ENCODE measurements at places on chromosomes 2 and 18.

DNA sequence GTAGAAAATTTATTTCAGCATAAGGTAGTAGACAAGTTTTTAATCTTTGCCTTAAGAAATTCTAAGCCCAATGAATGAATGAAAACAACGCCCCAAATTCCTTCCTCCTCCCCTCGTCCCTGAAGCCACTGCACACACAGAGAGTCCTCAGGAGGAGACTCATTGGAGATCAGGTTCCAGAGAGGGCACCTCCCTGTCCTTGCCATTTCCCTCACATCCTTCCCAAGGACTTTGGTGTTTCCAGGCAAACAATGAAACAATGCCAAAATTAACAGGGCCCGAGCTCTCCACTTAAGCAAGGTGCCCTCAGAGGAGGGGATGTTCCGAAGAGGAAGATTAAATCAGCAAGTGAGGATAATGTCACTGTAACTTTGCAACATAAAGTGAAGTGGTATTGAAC lies 240.7 kb downstream of the DCDC2C start:
- DNase-seq, result no peak

- no peak for DNase-seq
Observed at GRCh38 chr2:206701952-206702605, 16.1 kb downstream of the DYTN start.

DNA sequence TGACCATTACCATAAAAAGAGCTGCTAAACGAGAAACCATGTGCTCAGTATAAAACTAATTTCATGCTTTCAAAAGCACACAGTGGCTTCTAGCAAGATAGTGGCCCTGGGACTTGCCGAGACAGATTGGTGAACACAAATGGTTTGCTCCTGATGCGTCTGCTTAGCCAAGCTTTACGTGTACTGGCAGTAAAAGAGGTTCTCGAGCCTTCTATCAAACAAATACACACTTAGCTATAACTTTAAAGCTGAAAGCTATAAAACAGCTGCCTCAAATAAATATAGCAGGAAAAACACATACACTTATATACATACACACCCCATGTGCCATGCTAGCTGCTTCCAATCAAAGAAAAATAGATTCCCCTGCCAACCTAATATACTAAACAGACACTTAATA lies 117.0 kb downstream of the ZNF385B start:
- DNase-seq, result no peak

DNA sequence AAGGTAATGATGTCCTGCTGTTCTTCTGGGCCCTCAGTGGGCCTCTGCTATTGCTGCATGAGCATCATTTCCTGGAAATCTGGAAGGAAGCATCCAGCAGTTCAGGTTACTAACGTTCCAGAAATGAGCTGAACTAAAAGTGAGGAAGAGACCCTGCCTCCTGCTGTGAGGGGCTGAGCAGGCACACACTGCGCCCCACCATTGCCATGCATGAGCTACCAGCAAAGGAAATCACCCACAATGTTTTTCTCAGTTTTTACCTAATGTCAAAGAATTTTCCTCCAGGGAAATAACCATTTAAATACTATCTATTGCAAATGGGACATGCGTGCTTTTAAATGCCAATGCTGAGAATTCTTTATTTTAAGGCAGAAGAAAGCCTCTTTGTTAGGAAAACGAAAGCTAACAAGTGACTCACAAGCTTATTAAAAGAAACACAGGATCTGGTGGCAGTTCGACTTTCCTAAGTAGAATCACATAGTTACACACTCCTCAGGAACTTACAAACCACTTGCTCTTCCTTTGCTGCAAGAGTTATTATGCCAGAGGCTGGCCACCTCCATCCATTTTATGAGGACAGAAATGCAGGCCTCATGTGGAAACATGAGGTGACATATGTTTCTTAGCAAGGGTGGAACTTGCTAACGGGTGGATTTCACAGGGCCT lies 152.6 kb upstream of the TTC39C start:
- DNase-seq, result no peak

GRCh38 chr2:186941853-186942252 lies 92.9 kb upstream of the ZSWIM2 start:
- DNase-seq, result no peak

DNA sequence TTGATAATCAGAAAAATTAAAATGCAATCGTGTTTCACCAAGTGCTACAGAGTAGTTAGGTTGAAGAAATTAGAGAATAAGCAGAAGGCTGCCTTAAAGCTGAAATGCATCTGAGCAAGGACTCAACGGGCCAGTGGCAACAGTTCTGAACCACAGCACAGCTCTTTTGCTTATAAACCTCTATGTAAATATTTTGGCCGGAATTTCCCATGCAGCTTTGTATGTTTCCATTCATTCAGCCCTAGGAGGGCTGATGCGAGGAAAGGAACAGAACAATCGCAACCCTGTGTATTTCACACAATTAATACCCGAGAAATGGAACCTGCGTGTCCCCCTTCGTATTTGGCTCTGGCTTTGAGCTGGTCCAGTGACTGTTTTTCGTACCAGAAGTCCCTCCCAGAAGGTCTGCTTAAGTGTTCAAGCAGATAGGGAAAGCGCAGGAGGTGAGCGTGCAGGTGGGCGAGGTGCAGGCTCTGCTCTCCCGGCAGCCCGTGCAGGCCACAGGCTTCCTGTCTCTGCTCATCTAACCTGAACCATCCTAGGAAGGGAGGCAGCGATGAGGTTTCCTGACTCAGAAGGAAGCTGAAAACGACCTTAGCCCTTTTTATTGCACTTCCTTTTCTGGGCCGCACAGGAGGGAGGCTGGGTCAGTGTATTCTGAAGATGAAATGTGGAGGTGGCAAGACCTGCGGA lies 67.3 kb downstream of the ASB1 start:
- peak; percentile 19 for DNase-seq

- DNase-seq, result no peak
Observed at GRCh38 chr2:233841183-233841582, 13.2 kb downstream of the HJURP start.

DNA sequence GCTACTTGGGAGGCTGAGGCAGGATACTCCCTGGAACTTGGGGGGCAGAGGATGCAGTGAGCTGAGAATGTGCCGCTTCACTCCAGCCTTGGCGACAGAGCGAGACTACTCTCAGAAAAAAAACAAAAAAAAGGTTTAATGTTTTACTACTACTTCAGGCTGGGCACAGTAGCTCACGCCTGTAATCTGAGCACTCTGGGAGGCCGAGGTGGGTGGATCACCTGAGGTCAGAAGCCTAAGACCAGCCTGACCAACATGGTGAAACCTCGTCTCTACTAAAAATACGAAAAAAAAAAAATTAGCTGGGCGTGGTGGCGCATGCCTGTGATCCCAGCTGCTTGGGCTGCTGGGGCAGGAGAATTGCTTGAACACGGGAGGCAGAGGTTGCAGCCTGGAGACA lies 75.7 kb upstream of the ATIC start:
- no peak for DNase-seq

DNA sequence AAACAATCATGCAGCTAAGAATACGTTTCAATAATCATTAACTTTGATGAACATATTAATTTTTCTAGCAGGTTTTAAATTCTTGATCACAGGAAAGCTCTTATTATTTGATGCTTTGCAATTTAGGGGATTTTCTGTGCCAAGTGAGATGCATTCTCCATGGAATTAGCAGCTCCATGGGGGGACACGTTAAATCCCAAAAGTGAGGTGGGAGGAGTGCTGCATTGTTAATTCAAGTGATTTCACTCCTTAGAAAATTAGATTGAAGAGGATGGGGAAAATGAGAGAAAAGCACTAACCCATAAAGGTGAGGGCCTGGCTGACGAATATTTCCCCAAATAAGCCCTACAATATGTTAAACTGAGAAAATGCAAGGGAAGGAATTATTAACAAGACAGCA lies 69.2 kb downstream of the ACVR1C start:
- no peak for DNase-seq

GRCh38 chr18:34864836-34865497 lies 154.9 kb downstream of the DTNA start:
- no peak for DNase-seq

- no peak for DNase-seq
Observed at GRCh38 chr2:219718066-219718465, 90.6 kb downstream of the SLC4A3 start.

- DNase-seq, result no peak
Observed at GRCh38 chr18:21389903-21390302, 147.9 kb downstream of the GREB1L start.

- no peak for DNase-seq
Observed at GRCh38 chr2:43453179-43454170, 142.4 kb downstream of the THADA start.

- no peak for DNase-seq
Observed at GRCh38 chr2:161886248-161886647, 187.8 kb downstream of the DPP4 start.

- no peak for DNase-seq
Observed at GRCh38 chr2:176461809-176462670, 192.8 kb downstream of the MTX2 start.

GRCh38 chr18:76374330-76375281 lies 120.4 kb downstream of the ZNF516 start:
- peak; percentile 59 for DNase-seq

GRCh38 chr2:12506846-12507245 lies 209.9 kb upstream of the TRIB2 start:
- no peak for DNase-seq

- no peak for DNase-seq
Observed at GRCh38 chr2:190935054-190935453, 54.4 kb downstream of the GLS start.

DNA sequence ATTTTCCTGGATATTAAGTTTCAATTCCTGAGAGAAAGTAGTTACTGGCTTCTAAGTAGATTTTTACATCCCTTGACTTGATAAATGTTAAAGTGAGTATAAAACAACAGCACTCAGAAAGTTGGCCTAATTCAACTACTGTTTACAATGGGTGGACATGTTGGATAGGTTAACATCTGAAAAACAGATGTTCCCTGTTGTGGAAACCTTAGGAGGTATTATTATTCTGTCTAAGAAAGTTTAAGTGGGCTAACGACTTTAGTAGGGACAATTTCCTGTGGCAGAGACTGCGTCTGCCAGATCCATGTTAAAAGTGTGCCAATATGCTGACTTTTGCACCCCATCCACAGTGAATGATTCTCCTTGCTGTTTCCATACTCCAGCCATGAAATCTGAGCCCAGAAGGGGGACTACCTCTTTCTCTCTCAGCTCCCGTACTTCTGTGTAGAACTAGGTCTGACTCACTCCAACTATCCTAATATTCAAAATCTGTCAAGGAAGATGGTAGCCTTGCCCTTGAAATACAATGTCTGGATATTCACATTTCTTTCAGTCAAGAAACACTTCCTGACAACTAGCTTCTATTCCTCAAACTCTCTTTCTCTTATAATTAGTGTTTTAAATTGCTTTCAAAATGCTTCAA lies 327.5 kb upstream of the HNRNPA3 start:
- no peak for DNase-seq

- no peak for DNase-seq
Observed at GRCh38 chr2:45647986-45648520, 3.4 kb upstream of the PRKCE start.

GRCh38 chr2:189552334-189552990 lies 28.1 kb downstream of the SLC40A1 start:
- DNase-seq, result no peak

GRCh38 chr2:132439703-132440398 lies 23.2 kb downstream of the GPR39 start:
- no peak for DNase-seq

- DNase-seq, result no peak
Observed at GRCh38 chr2:49901202-49902065, 747.1 kb upstream of the FSHR start.

DNA sequence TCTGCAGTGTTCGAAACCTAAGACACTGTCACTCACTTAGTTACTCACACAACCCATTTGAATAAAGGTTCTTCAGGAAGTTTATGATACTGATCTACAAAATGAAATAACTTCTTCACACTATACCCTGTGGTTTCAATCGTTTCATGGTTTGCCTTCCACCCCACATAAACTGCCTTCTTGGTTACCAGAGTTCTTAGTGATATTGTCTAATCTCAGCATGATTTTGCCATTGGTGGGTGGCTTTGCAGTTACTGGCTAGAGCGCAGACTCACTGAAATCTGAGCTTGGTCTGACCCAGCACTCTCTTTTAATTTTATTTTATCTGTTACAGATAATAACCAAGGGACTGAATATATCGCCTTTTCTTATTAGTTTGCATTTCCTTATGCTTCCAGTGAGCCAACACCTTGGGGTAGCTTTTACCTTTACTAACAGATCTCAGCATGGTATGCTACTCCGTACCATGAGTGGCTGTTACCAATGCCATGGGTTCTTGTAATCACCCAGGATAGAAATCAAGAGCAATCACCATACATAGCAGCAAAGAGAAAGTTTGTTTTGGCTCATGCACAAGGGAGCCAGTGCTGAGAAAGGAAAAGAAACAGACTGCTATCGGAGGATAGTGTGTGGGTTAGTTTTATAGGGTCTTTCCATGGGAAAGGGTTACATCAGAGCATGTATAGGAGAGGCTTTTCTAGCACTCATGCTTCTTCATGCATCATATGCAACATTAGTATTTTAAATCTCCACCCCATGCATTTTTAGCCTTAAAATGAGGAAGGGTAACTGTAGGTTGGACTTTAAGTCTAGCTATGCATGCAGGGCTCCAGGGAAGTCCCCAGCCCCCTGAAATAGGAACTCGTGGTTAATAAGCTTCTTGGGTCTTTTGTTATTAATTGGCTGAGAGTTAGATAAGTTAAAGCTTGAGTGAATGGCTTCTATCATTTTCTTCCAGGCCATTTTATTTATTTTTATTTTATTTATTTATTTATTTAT lies 33.3 kb downstream of the ANXA4 start:
- DNase-seq, result no peak

GRCh38 chr18:22165603-22166068 lies 3.8 kb upstream of the GATA6 start:
- DNase-seq, result no peak

GRCh38 chr2:109646961-109647360 lies 32.8 kb downstream of the SOWAHC start:
- DNase-seq, result no peak

- no peak for DNase-seq
Observed at GRCh38 chr2:236588932-236589592, 19.4 kb downstream of the ACKR3 start.

GRCh38 chr18:48887905-48888772 lies 62.6 kb downstream of the SMAD7 start:
- no peak for DNase-seq

DNA sequence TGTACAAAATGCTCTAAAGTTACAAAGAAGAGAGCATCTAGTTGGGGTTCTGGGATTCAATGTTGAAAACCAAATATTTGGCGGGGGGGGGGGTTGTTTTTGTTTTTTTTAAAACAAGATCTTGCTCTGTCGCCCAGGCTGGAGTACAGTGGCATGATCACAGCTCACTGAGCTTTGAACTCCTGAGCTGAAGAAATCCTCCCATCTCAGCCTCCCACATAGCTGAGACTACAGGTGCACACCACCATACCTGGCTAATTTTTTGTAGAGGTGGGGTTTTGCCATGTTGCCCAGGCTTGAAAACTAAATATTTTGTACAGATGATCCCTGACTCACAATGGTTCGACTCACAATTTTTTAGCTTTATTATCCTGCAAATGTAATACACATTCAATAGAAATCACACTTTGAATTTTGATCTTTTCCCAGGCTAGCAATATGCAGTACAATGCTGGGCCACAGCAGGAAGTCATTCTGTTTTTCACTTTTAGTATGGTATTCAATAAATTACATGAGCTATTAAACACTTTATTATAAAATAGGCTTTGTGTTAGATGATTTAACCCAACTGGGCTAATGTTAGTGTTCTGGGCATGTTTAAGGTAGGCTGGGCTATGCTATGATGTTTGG lies 7.6 kb downstream of the BARD1 start:
- no peak for DNase-seq

GRCh38 chr2:30655211-30655610 lies 152.0 kb downstream of the CAPN13 start:
- no peak for DNase-seq
